ENCODE measurements at places on chromosomes 12 and 14. TPM values are rescaled to one million over a fixed set of nuclear protein-coding genes. Genes with fewer than 3 reads are reported as not detected.

Gene EGLN3
- 12.8 TPM for total RNA-seq

DNA sequence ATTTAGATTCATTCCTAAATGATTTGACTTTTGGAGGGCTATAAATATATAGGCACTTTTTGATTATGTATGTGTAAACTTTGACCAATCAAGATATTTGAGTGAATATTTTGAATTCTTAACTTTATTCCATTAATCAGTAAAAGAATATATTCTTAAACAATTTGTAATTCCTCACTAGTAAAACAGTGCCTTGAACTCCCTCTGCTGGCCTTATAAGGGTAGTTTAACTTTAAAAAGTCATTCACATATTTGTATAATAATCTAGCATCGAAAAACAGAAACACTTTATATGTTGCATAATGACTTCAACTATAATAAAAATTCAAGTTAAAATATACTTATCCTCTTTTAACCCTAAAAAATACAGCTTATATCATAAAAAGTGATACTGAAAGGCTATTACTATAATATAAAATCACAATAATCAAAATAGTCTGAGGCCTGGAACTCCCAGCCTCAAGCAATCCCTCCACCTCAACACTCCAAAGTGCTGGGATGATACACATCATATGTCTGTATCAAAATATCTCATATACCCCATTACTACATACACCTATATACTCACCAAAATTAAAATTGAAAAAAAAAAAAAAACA lies 31.2 kb downstream of the CCDC59 start:
- no peaks in the 10 kb centered on the region for H3K4me1 ChIP-seq
- H3K4me3 ChIP-seq: no peak overlapping the region
- H3K36me3 ChIP-seq: no peaks in the 10 kb centered on the region

GRCh38 chr12:93733358-93733757 lies 56.2 kb downstream of the CRADD start:
- no peak overlapping the region for H3K4me3 ChIP-seq
- H3K27ac ChIP-seq: no peak overlapping the region
- no peak for DNase-seq

DNA sequence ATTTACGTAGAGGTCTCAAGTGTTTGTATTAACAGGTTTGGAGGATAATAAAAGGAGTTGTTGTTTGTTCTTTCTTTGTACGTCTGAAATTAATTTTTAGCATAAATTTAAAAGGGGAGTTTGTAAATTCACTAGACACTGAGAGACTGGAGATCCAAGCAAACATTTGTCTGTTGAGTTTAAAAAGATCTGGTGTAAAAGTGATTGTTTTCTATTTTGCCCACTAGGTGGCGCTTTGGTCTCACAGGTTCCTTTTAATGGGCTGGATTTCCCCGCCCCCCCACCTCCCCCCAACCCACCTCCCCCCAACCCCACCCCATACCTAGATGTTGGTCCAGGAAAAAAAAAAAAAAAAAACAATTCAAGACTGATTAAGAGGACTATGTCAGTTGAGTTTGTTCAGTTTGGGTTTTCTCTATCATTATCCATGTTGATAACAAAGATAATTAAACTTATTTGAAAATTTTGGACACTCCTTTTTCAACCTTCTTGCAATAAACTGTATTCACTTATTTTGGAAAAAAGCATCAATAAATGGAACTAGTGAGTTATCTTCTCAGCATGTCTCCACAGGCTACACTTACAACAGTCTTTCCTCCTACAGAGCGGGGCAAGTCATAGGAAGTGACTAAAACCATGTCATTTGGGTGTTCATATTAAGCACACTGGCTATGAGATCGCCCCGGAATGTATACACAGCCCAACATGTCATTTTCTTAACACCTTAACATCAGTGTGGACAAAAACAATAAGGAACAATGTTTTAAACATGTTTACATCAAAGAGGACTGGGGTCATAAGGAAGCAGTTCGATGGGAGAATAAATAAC lies 841.1 kb downstream of the NRXN3 start:
- H3K27ac ChIP-seq: no peak overlapping the region
- no peaks in the 10 kb centered on the region for H3K4me1 ChIP-seq
- no peaks in the 10 kb centered on the region for H3K36me3 ChIP-seq
- no peak for DNase-seq
- no peak overlapping the region for H3K4me3 ChIP-seq
- no peaks in the 10 kb centered on the region for H3K27me3 ChIP-seq

DNA sequence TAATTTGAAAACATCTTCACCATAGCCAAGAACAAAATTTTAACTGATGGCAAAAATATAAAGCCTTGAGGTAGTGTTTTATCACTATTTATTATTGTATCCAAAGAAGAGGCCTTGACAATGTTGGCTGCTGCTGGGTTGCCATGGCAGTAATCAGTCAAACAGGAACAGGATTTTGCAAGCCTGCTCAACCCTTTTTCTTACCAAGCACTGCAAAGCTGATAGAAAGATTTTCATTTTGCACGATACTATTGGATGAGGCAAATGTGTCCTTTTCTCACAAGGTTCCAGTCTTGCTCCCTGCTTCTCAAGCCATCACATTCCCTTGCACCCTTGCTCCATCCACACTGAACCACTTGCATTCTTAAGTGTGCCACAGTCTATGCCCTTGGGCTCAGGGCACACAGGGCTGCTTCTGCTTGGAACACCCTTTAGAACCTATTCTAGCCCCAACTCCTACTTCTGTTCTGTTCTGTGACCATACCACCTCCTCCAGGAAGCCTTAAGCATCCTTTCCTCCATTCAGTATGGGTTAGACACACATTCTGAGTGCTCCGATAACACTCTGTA lies 76.5 kb upstream of the AMIGO2 start:
- H3K36me3 ChIP-seq: no peaks in the 10 kb centered on the region
- no peaks in the 10 kb centered on the region for H3K4me1 ChIP-seq
- H3K27ac ChIP-seq: no peak overlapping the region

DNA sequence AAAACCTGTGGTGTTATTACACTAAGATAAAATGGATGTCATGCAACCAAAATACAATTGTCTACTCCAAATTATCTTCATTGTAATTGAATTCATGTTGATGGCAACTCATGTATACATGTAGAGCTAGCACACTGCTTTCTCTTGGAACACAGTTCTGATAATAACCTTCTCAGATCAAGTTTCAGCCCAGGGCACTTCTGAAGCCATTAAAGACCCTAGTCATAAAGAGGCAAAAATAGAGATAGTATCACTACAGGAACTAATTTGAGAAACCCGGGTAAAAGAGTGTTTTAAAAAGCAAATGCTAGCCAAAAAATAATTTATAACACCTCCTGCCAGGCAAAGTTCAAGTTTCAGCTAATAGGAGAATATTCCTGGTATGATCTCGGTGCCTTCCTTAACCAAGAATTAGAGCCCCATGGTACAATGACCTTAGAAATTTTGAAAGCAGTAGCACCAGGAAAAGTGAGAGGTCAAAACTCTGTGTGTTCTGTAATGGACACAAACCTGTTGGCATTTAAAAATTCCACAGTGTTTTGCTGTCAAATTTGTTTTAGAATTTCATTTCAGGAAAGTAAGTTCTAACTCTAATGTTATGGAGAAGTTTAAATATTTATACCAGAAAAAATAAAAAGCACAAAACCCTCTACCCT lies 105.0 kb upstream of the FRMD6 start:
- H3K36me3 ChIP-seq: no peaks in the 10 kb centered on the region
- peaks cover 15% of the 10 kb centered on the region for H3K4me1 ChIP-seq
- DNase-seq: no peak
- no peak overlapping the region for H3K4me3 ChIP-seq
- H3K27ac ChIP-seq: peak overlapping the region; percentile 49

DNA sequence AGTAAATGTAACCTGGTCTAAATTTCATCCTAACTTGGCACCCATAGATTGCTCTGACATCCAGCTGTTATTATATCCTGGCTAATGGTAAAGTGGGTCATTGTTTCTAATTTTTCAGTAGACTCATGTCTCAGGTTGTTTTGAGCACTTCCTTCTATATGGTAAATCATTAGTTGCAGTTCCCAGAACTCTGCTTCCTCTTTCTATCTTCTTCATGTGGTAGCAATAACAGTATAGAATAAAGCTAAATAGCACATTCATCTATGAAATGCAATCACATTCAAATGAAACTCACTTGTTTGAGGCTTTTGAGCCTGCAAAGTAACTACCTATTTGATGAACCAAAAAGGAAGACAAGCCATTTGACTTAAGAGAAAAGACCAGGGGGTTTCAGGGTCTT lies 65.1 kb upstream of the GZMB start:
- H3K27me3 ChIP-seq: no peaks in the 10 kb centered on the region
- no peak overlapping the region for H3K4me3 ChIP-seq
- no peak overlapping the region for H3K27ac ChIP-seq
- DNase-seq: no peak
- H3K36me3 ChIP-seq: no peaks in the 10 kb centered on the region

DNA sequence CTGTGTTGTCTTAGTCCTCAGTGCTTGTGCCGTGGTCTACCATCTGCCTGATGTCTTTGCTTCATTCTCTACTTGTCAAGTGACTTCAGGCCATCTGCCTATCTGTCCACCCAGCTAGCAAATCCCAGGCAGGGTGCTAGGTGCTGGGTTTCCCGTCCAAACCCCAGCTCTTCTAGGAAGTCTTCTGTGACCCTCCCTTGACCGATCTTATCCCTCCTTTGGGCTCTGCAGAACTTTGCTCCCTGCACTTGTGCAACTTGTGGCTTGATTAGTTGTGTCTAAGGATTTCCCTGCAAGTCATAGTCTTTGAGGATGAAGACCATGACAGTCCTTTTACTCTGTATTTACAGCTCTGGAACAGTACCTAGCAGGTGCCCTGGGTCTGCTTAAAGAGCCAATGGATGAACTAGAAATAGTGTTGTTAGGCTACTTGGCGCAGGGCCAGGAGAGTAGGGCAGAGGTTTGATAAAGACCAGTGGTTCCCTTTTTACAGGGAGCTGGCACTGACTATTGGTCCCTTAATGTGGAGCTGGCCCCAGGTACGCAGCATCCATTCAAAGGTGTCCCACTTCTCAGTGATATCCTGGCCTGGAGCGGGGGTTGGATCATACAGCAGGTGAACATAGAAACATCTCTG lies 60.1 kb downstream of the ADCK1 start:
- DNase-seq: no peak
- H3K27ac ChIP-seq: no peak overlapping the region
- H3K27me3 ChIP-seq: no peaks in the 10 kb centered on the region
- no peaks in the 10 kb centered on the region for H3K36me3 ChIP-seq
- no peak overlapping the region for H3K4me3 ChIP-seq
- H3K4me1 ChIP-seq: peaks cover 4% of the 10 kb centered on the region
